ENCODE measurements at places on chromosomes 7 and 10. TPM values are rescaled to one million over a fixed set of nuclear protein-coding genes. Genes with fewer than 3 reads are reported as not detected.

The ATXN7L1 gene
- total RNA-seq = 5.9 TPM

The TMEM270 gene
- total RNA-seq = 0.22 TPM

The GHRHR gene
- total RNA-seq = not detected

The ZNF679 gene
- total RNA-seq = not detected

The PSD gene
- 0.20 TPM for total RNA-seq

The FLNC gene
- 5.7 TPM for total RNA-seq

The PLAU gene
- total RNA-seq = 121 TPM

The METTL27 gene
- total RNA-seq = 10.8 TPM

The ATOH7 gene
- 0.15 TPM for total RNA-seq

The TRAPPC14 gene
- total RNA-seq = 9.6 TPM

The CNPY1 gene
- total RNA-seq = not detected

The CXCL12 gene
- 0.31 TPM for total RNA-seq

The TAS2R40 gene
- total RNA-seq = not detected

The LLCFC1 gene
- not detected for total RNA-seq

The FKBP6 gene
- not detected for total RNA-seq

The CPXM2 gene
- not detected for total RNA-seq

The SEC31B gene
- total RNA-seq = 2.7 TPM

The GFRA1 gene
- total RNA-seq = 10.9 TPM

The GIMAP2 gene
- total RNA-seq = not detected

The TAS2R41 gene
- total RNA-seq = not detected
